Osteoblast (primary cell): ENCODE measurements at places on chromosomes 5 and 9. TPM values are rescaled to one million over a fixed set of nuclear protein-coding genes. Genes with fewer than 3 reads are reported as not detected.

Gene ARAP3
- total RNA-seq: 2.1 and 2.2 TPM in 2 replicates

Gene LHX3
- under 0.01 TPM in 1 of 2 replicates, not detected in the other for total RNA-seq

Gene RAD50
- total RNA-seq: 39.4 and 47.7 TPM in 2 replicates

Gene ZNF354C
- total RNA-seq: 7.6 and 9.1 TPM in 2 replicates

Gene ANKRD34B
- total RNA-seq: not detected in 2 replicates

Gene RMRP
- total RNA-seq: 88,726 and 110,601 TPM in 2 replicates

Gene CER1
- not detected in 2 replicates for total RNA-seq

Gene CTXN3
- not detected in 2 replicates for total RNA-seq

Gene SPINK5
- not detected in 2 replicates for total RNA-seq

Gene THBS4
- 0.29 and 0.36 TPM in 2 replicates for total RNA-seq

Gene SLC6A18
- total RNA-seq: not detected in 2 replicates

Gene PKD2L2
- total RNA-seq: under 0.01 TPM in 1 of 2 replicates, not detected in the other

Gene TMEM215
- total RNA-seq: not detected in 2 replicates

Gene PCDHGA10
- 23.2 and 24.8 TPM in 2 replicates for total RNA-seq

Gene DRD1
- under 0.01 TPM in 1 of 2 replicates, not detected in the other for total RNA-seq
